Ammon's horn (tissue), 1 donor: ENCODE measurements at places on chromosomes 1 and 21.

DNA sequence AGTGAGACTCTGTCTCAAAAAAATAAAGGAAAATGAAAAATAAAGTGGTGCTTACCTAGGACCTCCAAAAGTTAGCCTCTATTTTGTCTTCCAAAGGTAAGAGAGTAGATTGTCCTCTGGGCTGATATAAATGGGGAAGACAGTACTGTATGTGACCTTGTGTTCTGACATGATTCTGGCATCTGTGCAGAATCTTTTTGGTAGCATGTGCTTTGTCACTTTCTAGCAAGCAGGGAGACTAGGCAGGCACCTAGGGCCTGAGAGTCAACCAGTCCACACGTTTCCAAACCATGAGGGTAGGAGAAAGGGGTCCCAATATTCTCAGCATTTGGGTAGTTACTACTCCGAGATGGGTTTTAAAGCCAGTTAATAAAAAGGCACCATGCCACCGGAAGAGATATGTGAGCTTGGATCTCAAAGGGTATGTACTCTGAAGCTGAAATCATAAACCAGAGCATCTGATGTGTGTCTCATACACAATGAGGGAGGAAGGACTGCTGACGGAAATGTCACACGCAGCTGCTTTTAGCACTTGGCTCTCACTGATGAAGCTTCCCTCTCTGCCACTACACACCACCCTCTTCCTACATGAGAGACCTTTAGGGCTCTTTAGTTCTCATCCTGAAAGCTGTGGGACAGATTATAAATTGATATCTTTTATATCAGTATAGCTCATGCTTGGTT is 27.0 kb upstream of the SLC16A1 start:
- peak; percentile 40 for DNase-seq

GRCh38 chr1:246428542-246429308 is 78.4 kb downstream of the SMYD3 start:
- DNase-seq: peak; percentile 55

- DNase-seq: no peak
Observed at GRCh38 chr1:41377397-41377796, 16.2 kb downstream of the FOXO6 start.

- no peak for DNase-seq
Observed at GRCh38 chr1:51061231-51061918, 40.7 kb upstream of the C1orf185 start.

GRCh38 chr1:176206006-176206960 is 803 bp downstream of the COP1 start:
- peak; percentile 32 for DNase-seq

DNA sequence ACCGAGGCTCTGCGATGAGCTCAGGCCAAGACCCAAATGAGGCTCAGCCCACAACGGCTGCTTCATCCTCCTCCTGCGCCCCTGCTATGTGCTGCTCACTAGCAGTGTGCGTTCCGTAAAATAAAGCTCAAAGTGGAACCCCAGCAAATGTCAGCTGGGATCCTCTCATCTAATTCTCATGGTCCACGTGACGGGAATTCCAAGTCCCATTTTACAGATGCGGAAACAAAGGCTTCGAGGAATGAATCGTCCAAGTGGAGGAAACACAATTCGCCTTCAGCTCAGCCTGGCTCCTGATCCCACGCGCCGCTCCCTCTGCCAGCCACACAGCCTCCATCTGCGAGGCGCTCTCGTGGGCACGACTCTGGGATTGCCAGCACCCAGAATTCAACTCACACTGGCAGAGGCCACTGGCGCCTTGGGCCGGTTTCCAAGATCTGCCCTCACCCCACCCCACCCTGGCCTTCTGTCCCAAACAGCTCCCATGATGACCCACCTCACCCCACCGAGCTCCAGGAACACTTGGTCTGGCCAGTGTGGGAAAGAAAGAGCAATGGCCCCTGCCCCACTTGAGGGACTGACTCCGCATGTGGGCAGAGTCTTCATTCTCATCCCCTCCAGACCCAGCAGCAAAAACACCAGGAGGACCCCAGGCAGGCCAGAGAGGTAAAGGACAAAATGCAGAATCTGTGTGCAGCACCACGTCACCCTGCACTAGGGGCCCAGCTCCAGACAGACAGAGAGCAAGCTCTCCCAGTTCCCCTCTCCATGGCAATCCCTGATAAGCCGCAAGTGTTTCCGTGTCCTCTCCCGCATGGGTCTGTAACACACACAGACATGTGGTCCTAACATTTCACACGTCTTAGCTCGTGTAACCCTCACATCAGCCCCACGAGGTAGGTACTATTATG is 10.5 kb downstream of the CASZ1 start:
- DNase-seq: no peak

- no peak for DNase-seq
Observed at GRCh38 chr1:213931836-213932235, 55.9 kb upstream of the PROX1 start.

GRCh38 chr1:156502391-156502893 is 1.9 kb upstream of the MEF2D start:
- peak; percentile 9 for DNase-seq

DNA sequence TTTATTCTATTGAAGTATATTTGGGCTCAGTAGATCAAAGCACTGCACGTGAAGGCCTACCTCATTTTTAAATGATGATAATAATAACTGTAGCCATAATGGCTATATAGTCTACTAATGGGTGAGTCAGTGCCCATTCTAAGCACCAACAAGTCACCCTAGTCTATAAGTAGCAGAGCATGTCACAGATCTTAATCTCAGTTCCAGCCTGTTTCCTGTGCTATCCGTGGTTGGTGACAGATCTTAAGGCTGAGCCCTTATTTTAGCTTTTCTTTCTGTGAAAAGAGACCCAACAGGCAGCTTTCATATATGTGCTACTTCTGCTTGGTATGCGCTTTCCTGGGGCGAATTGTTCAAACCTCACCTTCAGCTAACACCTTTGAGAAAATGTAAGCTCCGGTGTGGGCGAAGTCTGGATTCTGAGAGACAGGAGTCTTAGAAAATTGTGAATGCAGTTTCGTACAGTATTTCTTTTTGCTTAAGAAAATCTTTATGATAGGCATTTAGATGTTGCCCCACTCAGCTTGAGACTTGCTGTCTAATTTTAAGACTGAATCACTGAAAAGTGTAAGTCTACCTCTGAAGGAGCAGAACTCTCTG is 59.6 kb downstream of the FMN2 start:
- DNase-seq: no peak

GRCh38 chr21:32779983-32780382 is 8.4 kb upstream of the PAXBP1 start:
- DNase-seq: no peak
